ENCODE measurements at places on chromosomes 1 and 21.

GRCh38 chr1:58572690-58573089, 4.4 kb downstream of the TACSTD2 start:
- DNase-seq = no peak

- DNase-seq = no peak
Observed at GRCh38 chr1:181541458-181541857, 58.1 kb downstream of the CACNA1E start.

GRCh38 chr1:3904006-3904842, 4.2 kb upstream of the C1orf174 start:
- no peak for DNase-seq

GRCh38 chr1:197481101-197481500, 213.0 kb downstream of the CRB1 start:
- DNase-seq = peak; percentile 9

DNA sequence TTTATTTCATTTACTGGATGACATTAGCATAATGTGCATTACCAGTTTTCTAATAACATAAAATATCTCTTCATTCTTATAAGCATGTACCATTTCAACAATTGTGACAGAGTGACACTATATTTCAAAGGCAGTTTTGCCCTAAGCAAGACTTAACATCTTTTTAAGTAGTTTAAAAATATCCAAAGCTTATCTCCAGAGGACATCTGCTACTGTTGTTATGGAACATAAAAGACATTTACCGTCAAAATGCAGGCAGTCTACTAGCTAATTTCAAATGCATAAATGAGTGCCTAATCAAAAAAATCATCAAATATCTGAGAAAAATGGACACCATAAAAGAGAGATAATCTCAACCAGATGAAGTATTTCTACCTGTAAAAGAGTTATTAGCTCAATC, 782.4 kb upstream of the BRINP3 start:
- DNase-seq = no peak

DNA sequence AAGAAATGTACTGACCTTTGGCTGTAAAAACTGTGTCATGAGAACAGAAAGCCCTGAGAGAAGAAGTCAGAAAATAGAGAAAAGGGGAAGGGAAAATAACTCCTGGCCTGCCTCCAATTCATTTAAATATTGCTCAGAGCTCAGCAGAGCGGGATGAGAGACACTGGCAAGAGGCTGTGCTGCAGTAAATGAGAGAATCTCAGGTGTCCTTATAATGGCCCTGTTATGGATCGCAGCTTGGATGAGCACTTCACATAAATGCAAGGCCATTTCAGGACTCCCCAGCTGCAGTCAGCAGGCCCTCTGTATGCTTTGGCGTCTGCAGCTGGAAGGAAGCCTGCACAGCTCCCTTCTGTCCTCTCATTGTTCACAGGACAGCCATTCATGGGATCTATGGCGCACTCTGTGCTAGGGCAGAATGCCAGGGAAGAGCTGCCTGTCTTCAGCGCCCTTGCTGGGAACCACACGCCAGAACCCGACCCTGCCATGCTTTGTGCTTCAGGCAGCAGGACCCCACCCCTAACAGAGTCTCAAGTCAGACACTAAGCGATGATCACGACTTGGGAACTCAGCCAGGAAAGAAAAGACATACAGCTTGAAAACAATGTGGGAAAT, 20.7 kb upstream of the ABCB10 start:
- no peak for DNase-seq

GRCh38 chr1:56688522-56689026, 43.5 kb downstream of the PRKAA2 start:
- DNase-seq = no peak

- DNase-seq = no peak
Observed at GRCh38 chr21:15409031-15409430, 320.8 kb upstream of the USP25 start.
